Glomerular endothelial cell (primary cell): ENCODE measurements at places on chromosomes 4 and X. TPM values are rescaled to one million over a fixed set of nuclear protein-coding genes. Genes with fewer than 3 reads are reported as not detected.

PRPS2 gene
- 14.0 and 17.6 TPM in 2 replicates for total RNA-seq

- DNase-seq: no peak
These were observed 7.2 kb upstream of the CPLX1 start for GRCh38 chr4:833156-833555.

DNA sequence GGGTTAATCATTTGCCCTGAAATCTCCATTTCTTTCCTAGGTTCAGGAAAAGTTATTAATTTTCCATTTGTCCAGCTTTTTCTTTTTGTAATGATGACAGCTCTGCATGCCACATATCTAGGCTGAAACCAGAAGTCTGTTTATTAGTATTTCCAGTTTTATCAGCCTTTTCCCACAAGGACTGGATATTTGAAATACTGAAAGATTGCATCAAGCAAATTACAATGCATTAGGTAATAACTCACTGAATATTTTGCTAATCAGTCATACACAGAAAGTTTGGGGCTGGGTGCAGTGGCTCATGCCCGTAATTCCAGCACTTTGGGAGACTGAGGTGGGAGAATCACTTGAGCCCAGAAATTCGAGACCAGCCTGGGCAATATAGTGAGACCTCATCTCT, 21.5 kb downstream of the SLC9A7 start:
- no peak for DNase-seq

DNA sequence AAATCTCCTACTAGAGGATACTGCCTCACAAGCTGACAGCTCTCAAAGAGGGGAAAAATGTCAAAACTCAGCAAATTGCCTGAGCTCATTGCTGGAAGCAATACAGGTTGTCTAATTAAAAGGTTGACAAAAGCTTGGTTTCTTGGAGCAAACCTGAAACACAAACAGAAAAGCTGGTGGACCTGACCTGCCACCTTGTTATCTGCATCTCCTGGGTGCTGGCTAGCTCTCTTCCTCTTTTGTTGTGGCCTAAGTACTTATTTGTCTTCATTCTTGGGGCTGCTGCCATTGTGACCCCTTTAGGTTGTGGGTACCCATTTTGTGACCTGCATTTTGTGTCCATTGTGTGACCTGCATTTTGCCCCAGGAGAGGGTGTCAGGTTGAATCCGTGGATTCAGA, 184.5 kb downstream of the KIT start:
- no peak for DNase-seq

DNA sequence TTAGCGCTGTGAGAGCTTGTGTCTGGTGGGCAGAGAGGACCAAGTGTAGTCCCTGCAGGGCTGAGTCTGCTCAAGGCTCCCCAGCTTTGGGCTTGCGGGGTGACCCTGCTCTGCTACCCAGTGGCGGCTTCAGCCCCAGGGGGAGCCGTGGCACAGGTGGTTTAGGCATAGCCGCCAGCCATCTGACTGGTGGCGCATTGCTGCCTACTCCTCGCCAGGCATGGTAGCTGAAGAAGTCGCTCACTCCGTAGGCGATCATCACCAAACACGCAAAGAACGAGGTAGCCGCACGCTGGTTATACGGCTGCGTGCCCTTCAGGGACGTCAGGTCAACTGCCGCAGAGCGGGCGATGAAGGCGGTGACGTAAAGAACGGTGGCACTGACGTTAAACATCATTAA, 180.7 kb upstream of the DIPK2B start:
- no peak for DNase-seq

- DNase-seq: no peak
These were observed 45.3 kb downstream of the MAP7D3 start for GRCh38 chrX:136205882-136206380.

GRCh38 chr4:57059890-57060716, 50.1 kb downstream of the IGFBP7 start:
- no peak for DNase-seq
